ENCODE measurements at places on chromosomes 1 and 21. TPM values are rescaled to one million over a fixed set of nuclear protein-coding genes. Genes with fewer than 3 reads are reported as not detected.

Gene OPRD1
- total RNA-seq: 0.83 TPM

Gene MTX1
- 28.9 TPM for total RNA-seq

Gene SLAMF7
- 0.41 TPM for total RNA-seq

Gene HHIPL2
- not detected for total RNA-seq

Gene SRSF10
- 105 TPM for total RNA-seq

Gene INKA2
- total RNA-seq: 2.8 TPM

Gene GJA9
- total RNA-seq: not detected

DNA sequence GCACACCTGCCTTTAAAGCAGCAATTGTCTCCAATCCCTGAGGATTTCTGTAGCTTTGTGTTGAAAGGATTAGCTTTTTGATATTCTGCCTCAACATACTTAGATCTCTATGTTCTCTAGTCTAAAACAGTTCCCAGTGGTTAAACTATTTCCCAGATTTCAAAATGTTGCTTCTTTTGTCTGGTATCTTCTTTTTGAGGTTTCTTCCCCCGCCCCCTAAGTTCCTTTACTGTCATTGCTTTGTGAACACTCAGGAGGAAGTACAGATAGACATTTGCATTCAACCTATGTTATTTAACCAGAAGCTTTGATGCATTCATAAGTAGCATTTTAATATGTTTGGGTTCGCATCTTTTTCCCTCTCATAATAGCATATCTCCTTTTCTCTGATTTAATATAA lies 33.5 kb downstream of the CYYR1 start:
- no peak overlapping the region for H3K27ac ChIP-seq
- H3K4me3 ChIP-seq: no peak overlapping the region
- H3K4me1 ChIP-seq: no peaks in the 10 kb centered on the region
- H3K27me3 ChIP-seq: no peaks in the 10 kb centered on the region

- DNase-seq: no peak
- peak overlapping the region; percentile 18 for H3K27ac ChIP-seq
- H3K27me3 ChIP-seq: no peaks in the 10 kb centered on the region
- no peaks in the 10 kb centered on the region for H3K36me3 ChIP-seq
- no peak overlapping the region for H3K4me3 ChIP-seq
Observed at GRCh38 chr1:16150508-16150907, 5.4 kb downstream of the EPHA2 start.

- no peaks in the 10 kb centered on the region for H3K36me3 ChIP-seq
- H3K4me3 ChIP-seq: no peak overlapping the region
- peak overlapping the region; percentile 30 for H3K27ac ChIP-seq
Observed at GRCh38 chr1:217188280-217189237, 442.3 kb downstream of the GPATCH2 start.

GRCh38 chr21:37176716-37177115 lies 90.4 kb downstream of the VPS26C start:
- H3K4me3 ChIP-seq: no peak overlapping the region

DNA sequence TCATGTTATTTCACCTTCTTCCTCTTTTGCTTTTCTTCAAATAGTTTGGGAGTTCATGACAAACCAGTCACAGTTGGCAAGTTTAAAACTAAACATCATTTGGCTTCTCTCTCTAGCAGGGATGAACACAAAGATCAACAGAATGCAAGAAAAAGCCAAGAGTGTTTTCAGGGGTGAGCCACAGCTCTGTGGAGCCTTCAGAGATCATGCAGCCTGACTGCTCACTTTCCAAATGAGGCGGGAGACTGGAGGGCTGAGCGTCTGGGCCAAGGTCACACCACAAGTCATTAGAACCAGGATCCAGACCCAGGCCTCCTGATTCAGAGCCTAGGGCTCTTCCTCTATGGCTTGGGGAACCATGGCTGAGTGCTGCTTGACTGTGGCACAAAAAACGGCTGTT lies 2.7 kb downstream of the DPT start:
- H3K36me3 ChIP-seq: no peaks in the 10 kb centered on the region
- H3K4me1 ChIP-seq: no peaks in the 10 kb centered on the region
- no peaks in the 10 kb centered on the region for H3K27me3 ChIP-seq
- DNase-seq: peak; percentile 67

DNA sequence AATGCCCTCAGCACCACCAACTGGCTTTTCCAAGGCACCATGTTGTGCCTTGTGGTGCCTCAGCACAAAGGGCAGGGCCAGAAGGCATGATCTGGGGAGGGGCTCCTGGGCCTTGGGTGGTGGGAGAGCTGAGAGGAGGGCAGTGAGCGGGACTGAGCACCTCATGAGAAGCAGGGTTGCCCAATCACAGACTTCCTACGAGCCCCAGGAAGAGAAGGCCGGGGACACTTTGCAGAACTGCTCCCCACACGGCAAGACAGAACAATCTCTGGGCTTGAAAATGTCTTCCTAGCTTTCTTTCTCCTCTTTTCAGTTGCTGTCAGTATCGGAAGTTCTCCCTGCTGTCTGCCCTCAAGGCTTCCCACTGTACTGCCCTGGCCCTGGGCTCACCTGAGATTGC lies 6.8 kb downstream of the KCNJ10 start:
- no peaks in the 10 kb centered on the region for H3K4me1 ChIP-seq
- H3K36me3 ChIP-seq: no peaks in the 10 kb centered on the region

GRCh38 chr1:160437432-160438316 lies 37.3 kb downstream of the VANGL2 start:
- H3K4me1 ChIP-seq: no peaks in the 10 kb centered on the region
- DNase-seq: no peak
- no peak overlapping the region for H3K4me3 ChIP-seq
- no peak overlapping the region for H3K27ac ChIP-seq
- H3K36me3 ChIP-seq: no peaks in the 10 kb centered on the region
- no peaks in the 10 kb centered on the region for H3K27me3 ChIP-seq

DNA sequence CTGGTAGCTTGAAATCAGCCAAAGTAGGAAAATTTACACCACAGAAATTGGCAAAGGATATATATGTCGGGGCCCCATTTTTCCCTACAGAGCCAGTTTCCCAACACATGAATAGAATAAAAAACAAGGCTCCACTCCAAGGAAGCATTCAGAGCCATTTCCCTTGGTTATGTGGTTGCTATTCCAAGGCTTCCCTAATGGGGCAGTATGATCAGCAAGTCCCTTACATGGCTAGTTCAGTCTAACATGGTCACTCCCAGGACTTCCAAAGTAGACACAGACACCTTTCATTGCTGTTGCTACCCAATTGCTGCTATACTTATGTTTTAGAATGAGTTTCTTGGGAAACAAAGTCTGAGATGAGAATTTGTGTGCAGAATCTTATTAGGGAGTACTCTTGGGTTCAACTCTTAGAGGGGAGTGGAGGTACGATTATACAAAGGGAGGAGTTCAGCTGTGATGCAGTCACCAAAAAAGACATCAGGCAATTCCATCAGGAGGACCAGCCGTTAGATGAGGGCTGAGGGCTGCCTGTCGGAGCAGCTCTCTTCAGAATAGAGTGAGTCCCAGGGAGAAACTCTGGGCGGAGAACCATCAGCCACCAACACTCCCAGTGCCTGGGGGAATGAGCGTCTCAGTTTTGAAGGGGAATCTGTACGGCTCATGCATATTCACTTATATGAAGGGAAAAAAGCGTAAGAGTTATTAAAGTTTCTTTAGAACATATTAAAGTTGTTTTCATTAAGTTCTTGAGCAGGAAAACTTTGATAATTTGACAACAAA lies 92.9 kb downstream of the C21orf91 start:
- no peaks in the 10 kb centered on the region for H3K27me3 ChIP-seq
- H3K36me3 ChIP-seq: no peaks in the 10 kb centered on the region
- no peak overlapping the region for H3K4me3 ChIP-seq
- no peaks in the 10 kb centered on the region for H3K4me1 ChIP-seq
- no peak for DNase-seq

DNA sequence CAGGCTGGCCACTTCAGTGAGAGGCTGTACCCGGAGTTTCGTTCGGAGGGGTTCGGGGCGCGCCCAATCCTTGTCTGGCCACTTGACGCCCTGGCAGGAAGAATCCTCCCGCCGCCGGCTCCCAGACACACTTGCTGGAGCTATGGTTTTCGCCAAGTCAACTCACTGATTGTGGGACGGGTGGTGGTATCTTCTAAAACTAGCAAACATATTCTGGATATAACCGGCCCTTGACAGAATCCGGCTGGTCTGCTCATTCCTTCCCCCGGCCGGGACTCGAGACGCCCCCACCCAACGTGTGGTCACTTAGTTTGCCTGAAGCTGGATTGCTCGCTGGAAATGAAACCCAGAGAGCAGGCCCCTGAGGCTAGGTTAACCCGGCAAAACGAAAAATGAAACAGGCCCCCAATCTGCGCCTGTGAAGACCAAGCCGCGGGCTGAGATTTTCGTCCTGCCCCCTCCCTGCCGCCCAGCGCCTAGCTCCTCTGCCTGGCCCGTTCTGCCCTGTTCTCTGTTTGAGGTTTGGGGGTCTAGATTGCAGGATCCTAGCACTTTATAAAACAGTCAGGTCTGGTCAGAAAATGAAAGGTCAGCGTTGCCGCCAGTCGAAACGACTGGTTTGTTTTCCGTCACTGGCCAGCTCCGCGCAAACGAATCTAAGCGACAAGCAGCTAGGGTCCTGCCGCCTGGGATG lies 4.6 kb downstream of the GFI1 start:
- no peak for DNase-seq
- H3K27me3 ChIP-seq: peaks cover 74% of the 10 kb centered on the region
- H3K36me3 ChIP-seq: no peaks in the 10 kb centered on the region
- H3K27ac ChIP-seq: no peak overlapping the region
- peaks cover 68% of the 10 kb centered on the region for H3K4me1 ChIP-seq

DNA sequence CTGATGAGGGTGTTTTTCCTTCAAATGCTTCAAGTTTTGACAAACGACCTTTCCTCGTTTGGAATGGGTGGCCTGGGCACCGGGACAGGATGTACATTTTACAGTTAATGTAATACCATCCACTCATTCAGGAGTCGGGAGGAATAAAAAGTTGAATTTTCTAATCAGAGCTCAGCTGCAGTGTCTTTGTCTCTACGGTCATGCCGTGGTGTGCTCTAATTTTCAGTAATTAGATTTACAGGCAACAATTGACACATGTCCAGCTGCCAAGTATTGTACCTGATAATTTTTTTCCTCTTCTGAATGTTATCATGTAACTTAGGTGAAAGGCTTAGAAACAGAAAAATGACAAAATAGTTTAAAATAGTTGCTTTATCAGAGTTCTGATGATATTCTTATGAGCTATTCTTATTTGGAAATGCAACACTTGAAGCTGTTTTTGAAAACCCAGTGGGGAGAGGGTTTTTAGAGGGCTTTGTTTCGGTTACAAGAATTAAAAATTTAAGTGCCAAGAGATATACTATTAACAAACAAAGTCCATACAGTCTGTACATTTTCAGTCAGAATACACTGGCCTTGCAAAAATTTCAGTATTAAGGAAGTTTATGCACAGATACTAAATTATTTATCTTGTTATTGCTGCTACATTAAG lies 1.0 kb downstream of the CDKN2C start:
- no peaks in the 10 kb centered on the region for H3K36me3 ChIP-seq
- peak overlapping the region; percentile 67 for H3K4me3 ChIP-seq
- H3K4me1 ChIP-seq: peaks cover 29% of the 10 kb centered on the region

GRCh38 chr1:56289260-56289659 lies 290.1 kb downstream of the PLPP3 start:
- no peaks in the 10 kb centered on the region for H3K27me3 ChIP-seq
- no peak for DNase-seq
- H3K36me3 ChIP-seq: no peaks in the 10 kb centered on the region
- no peaks in the 10 kb centered on the region for H3K4me1 ChIP-seq

- DNase-seq: no peak
- H3K27me3 ChIP-seq: no peaks in the 10 kb centered on the region
- peaks cover 41% of the 10 kb centered on the region for H3K4me1 ChIP-seq
- H3K4me3 ChIP-seq: no peak overlapping the region
- no peak overlapping the region for H3K27ac ChIP-seq
- H3K36me3 ChIP-seq: peaks cover 34% of the 10 kb centered on the region
Observed at GRCh38 chr1:40057310-40058030, 16.9 kb downstream of the CAP1 start.

DNA sequence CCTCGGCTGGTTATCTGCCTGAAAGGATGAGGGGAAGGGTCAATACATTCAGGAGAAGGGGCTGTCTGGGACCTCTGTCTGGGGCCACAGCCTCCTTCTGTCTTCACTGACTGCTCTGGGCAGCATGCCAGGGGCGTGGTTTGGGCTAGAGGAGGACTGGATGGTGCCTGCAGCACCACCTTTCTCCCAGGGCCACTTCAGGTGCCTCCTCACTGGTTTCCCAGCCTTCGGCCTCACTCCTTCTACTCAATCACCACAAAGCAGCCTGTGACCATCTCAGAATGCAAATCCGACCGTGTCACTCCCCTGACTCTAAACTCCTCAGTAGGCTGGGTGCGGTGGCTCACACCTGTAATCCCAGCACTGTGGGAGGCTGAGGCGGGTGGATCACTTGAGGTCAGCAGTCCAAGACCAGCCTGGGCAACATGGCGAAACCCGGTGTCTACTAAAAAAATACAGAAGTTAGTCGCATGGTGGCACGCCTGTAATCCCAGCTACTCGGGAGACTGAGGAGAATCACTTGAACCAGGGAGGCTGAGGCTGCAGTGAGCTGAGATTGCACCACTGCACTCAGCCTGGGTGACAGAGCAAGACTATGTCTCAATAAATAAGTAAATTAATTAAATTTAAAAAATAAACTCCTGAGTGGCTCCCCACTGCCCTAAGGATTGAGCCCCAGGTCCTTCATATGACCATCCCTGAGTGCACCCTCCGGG lies 50.1 kb upstream of the ECE1 start:
- peaks cover 6% of the 10 kb centered on the region for H3K36me3 ChIP-seq
- no peak overlapping the region for H3K4me3 ChIP-seq
- H3K4me1 ChIP-seq: no peaks in the 10 kb centered on the region
- DNase-seq: peak; percentile 83
- peak overlapping the region; percentile 96 for H3K27ac ChIP-seq
- no peaks in the 10 kb centered on the region for H3K27me3 ChIP-seq

- no peaks in the 10 kb centered on the region for H3K27me3 ChIP-seq
- peak; percentile 76 for DNase-seq
- no peaks in the 10 kb centered on the region for H3K36me3 ChIP-seq
Observed at GRCh38 chr1:68725001-68725752, 228.3 kb upstream of the DEPDC1 start.

- no peak for DNase-seq
- H3K27ac ChIP-seq: no peak overlapping the region
- H3K4me3 ChIP-seq: no peak overlapping the region
- no peaks in the 10 kb centered on the region for H3K27me3 ChIP-seq
- H3K4me1 ChIP-seq: no peaks in the 10 kb centered on the region
Observed at GRCh38 chr1:40153073-40153770, 8.0 kb upstream of the RLF start.

- no peak overlapping the region for H3K4me3 ChIP-seq
- no peak for DNase-seq
- H3K27me3 ChIP-seq: no peaks in the 10 kb centered on the region
- no peaks in the 10 kb centered on the region for H3K4me1 ChIP-seq
- H3K36me3 ChIP-seq: no peaks in the 10 kb centered on the region
Observed at GRCh38 chr1:65289449-65289848, 19.9 kb upstream of the DNAJC6 start.

- H3K4me1 ChIP-seq: no peaks in the 10 kb centered on the region
- no peaks in the 10 kb centered on the region for H3K27me3 ChIP-seq
- no peaks in the 10 kb centered on the region for H3K36me3 ChIP-seq
- peak; percentile 22 for DNase-seq
- H3K4me3 ChIP-seq: no peak overlapping the region
- H3K27ac ChIP-seq: no peak overlapping the region
Observed at GRCh38 chr1:223150443-223150842, 7.4 kb upstream of the TLR5 start.

All from sigmoid colon (tissue), 7 donors.